DMS 273 treated with DMSO at 0.1 percent for 48 hours (cell line): ENCODE measurements at places on chromosomes 3 and 15.

DNA sequence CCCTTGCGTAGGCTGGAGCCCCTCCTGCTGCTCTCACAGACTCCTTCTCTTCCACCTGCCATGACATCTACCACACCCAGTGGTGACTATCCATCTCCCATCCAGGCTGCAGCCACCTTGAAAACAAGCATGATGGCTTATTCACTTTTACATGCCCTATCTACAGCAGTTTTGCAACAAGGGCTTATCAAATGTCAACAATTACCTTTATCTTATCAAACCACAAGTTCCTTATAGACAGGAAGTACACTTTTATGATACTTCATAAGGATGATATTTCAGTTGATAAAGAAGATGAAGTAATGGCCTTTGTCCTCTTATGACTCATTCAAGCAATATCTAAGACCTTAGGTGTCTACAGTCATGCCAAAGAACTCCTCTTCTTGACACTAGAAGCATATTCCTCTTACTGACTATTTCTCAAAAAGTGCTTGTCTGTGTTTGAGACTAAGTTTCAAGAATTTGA lies 125.3 kb upstream of the SPRED1 start:
- no peak for DNase-seq

DNA sequence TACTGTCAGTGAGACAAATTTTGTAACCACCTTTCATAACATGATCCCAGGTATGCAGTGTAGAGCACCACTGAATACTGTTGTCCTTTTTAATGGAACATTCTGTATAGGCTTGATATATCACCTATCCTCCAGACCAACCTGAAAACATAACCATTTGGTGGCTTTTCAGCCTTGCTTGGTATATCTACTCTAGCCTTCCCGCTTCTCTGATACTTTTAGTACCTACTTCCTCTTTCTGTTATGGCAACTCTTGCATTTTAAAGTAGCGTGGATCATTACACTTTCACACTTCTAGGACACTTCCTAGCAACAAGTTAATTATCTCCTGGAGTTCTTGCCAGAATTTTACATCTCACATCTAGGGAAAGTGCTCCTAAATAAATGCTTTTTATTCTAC lies 226.6 kb upstream of the ROBO1 start:
- DNase-seq = no peak

DNA sequence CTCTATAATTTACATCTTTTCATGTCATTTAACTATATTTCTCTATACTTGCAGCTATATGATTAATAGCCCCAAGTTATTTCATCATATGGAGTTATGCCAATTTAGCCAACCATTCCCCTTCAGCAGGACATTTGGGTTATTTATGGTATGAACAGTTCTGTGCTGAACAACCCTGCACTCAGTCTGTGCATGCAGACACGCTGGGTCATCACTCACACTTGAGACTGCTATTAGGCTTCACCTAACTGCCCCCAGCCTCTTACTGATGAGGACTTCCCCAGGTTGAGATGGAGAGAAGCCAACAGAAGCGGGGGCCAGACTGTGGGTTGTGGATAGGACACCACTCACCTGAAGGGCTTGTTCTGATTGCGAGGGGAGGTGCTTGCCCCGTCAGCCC lies 7.3 kb downstream of the TADA3 start:
- no peak for DNase-seq

DNA sequence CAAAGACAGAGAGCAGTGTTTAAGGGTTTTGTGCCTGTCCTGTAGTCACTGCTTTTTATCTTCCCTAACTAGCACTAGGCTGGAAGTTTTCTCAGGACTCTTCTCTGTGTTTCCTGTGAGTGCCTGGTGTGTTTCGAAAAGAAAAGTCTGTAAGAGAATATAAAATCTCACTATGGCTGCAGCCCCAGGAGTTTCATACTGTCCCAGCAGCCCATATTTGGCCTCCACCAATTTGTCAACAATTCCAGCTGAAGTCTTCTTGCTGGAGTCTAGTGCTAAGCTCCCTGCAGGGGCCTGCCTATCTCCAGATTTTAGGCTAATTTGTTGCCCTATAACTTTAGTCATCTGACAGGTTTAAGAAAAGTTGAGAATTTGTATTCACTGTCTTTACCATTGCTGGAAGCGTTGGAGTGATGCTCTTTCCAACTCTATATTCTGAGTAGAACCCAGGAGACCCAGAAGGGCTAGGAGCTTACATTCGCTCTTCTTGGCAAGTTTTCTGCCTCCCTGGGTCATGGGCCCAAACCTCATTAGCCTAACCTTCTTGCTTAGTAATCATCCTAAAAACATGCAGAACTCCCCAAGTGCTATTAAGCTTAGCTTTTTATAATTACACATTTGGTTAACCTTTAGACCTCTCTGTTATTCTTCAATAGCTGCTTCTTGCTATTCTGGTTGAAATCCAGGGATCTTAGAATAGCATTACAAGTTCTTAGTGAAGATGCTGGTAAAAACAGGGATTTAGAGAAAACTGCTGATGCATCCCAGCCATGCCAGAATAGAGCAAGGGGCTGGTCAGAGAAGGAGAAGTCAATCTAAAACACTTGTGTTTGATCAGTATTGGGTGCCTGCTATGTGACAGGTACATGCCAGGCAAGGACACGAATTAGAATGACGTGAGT lies 283.1 kb downstream of the NEK10 start:
- no peak for DNase-seq

- no peak for DNase-seq
Measured at GRCh38 chr3:128335621-128336296, 130.9 kb downstream of the DNAJB8 start.

GRCh38 chr15:38695249-38696108 lies 130.9 kb upstream of the RASGRP1 start:
- no peak for DNase-seq

DNA sequence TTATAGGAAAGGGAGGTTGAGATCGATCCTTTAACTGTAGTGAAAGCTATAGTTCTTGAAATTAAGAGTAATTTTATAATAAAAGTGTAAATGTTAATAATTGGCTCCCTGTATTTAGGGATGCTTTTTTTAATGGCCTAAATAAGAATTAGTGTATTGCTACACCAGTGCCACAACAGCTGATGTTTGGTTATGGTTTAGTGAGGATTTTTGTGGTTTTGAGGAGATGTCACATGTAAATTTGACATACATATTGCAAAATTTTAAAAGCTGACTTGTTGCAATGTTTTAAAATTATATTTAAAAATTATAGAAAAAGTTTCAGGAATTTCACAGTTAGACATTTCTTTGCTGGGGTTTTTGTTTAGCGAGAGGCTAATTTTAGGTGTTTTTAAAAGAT lies 3.9 kb downstream of the TSC22D2 start:
- DNase-seq = no peak

DNA sequence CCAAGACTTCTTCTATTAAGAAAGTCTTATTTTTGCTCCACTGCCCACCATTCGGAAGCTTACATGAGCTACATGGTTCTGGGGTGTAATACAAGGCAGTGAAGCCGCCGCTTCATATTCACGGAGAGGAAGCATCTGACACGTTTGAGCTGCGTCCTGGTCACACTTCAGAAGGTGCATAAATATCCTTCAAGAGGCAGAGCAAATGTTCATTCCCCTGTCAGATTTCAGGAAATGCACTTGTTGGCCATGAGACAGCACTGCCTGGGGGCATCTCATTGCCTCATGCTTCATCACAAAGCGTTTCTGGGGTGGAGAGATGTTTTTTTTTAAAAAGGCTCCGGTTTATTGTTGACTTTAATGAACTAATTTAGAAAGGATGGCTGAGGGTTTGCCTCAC lies 119.9 kb downstream of the CADPS start:
- DNase-seq = no peak
